Activated gamma-delta T cell (primary cell): ENCODE measurements at places on chromosomes 16 and 17.

DNA sequence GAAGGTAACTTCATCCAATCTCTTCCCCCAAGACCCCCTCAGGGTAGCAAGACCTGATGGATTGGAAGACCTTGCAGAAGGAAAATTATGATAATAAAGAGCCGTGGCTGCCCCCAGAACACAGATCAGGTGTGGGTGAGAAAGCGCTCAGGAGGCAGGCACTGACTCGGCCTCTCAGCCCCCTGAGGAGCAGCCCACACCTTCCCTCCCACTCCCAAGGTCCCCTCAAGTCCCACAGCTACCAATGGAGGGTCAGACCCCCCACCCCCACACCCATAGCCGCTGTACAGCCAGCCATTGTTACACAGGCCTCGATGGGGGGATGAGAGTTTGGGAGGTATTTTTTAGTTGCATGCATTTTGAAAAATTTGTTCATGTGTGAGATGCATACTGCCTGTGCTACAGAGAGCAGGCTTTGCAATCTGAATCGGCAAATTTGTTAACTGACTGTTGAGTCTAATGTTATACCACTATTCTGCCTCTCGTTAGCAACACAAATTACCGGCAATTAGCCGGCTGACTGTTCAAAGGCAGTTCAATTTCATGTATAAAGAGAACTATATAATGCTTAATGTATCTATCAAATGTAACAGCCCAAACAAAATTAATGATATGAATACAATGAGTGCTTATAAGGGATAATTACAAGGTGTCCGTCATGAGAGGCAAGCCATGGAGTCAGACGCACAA lies 211.7 kb downstream of the C16orf78 start:
- DNase-seq, result no peak

DNA sequence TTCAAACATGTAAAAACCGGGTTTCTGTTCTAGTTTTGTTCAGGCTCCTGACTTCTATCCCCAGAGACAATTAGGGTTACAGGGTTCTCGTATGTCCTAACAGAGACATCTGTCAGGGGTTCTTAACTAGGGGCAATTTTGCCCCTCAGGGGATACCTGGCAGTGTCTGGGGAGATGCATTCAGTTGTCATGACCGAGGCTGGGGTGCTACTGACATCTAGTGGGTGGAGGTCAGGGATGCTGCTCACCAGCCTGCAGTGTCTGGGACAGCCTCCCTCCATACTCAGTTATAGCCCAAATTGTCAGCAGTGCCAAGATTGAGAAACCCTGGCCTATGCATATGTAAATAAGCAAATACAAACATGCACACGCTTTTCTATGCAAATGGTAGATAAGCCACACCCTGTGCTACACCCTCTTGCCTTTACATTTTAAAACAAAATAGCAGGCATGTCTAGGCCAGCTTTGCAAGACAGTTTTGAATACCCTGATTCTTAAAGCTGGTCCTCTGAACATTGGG lies 37.4 kb downstream of the CLEC16A start:
- no peak for DNase-seq

GRCh38 chr16:86585821-86586611 lies 7.7 kb downstream of the FOXL1 start:
- DNase-seq, result no peak

DNA sequence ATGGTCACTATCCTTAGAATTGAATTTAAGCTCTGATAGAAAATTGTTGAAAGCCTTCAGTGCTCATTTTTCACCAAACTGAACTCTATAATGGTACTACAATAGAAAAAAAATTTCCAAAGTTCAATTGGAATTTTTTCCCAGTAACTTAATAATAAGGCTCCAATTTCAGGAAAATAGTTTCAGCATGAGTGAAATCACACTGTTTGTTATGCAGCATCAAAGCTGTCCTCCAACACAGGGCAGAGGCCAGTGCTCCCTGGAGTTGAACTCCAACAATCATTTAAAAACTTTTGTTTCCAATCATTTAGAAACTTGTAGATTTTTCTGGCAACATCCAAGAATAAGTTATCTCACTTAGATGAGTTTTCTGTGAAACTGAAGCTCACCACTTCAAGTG lies 103.1 kb upstream of the HSBP1 start:
- no peak for DNase-seq

DNA sequence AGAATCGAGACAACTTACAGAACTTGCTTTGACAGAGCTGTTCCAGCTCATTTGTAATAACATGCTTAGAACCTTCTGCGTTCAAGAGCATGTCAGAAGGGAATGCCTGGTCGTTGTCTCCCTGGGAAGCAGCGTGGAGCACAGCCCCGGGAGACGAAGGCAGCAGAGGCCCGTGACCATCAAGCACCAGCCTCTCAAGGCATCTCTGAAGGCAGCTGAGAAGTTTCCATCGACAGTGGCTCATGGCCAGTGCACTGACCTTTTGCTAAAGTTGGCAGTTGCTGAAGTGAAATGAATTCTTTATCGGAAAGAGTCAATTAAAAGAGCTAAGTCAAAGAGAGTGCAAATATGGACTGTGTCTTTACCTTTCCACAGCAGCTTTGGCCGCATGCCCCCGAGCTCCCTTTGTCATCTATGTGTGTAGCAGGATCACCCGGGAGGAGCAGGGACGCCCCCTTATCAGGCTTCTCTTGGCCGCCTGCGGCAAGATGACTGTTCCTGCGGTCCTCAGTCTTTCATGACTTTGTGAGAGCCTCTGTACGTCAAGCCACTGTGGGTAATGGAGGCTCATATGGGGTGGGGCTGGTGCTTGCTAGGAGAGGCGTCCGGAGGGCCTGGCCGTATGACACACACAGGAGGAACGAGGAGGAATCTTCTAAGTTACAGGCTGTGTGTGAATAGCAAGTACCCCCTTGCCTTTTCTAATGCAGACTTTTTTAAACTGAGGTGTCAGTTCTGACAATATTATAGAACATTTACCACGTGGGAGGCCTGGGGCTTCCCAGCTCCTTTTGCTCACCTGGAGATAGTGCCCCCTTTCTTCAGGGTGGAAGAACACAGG lies 54.2 kb downstream of the LDHD start:
- DNase-seq, result no peak

DNA sequence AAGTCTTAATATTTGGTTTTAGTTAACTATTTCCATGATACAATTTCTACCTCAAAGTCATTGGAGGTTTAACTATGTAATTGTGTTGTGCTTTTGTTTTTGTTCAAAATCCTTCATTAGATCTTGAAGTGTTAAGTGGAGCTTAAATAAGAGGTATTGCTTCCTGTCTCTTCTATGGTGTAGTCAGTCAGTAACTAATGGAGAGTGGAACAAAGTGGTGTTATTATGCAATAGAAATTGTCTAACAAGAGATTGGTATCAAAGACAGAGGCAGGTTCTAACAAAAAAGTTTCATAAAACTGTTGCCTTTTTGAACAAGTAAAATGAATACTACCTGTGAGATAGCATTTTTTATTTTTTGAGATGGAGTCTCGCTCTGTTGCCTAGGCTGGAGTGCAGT lies 45.2 kb downstream of the GRB7 start:
- DNase-seq, result no peak

- DNase-seq, result no peak
Measured at GRCh38 chr17:29243792-29244191, 2.9 kb upstream of the CRYBA1 start.

DNA sequence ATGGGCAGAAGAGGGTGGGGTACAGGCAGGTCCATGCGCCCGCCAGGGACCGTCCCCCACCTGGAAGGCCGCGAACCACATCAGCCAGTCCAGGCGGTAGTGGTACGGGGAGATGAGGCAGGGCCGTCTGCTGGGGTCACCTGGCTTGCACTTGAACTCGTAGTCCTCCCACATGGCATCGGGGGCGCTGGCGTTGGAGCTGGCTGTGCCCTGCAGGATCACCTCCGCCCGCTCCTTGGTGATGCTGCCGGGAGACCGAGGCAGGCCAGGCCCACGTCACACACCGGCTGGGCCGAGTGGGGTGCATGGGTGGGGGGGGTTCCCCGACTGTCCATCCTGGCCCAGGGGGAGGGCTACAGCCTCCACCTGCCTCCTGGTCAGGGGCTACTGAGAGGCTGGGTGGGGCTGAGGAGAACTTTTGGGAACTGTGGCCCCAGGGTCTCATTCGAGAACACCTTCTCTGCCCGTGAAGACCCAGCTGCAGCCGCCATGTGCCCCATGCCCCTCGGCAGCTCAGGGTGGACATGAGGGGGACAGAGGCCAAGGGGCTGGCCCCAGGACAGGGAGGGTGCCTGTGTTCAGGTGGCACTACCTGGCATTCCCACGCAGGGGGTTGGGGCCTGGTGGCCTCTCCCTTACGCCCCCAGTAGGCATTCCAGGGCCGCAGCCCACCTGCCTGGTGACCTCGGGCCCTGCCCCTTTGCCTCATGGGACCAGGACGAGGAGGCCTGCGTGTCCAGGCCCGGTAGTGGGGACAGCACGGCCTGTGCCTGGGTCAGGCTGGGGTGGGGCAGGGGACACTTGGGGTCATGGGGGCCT lies 69.5 kb upstream of the GNG13 start:
- DNase-seq, result no peak

- no peak for DNase-seq
Measured at GRCh38 chr17:65389949-65390348, 171.5 kb downstream of the AXIN2 start.

DNA sequence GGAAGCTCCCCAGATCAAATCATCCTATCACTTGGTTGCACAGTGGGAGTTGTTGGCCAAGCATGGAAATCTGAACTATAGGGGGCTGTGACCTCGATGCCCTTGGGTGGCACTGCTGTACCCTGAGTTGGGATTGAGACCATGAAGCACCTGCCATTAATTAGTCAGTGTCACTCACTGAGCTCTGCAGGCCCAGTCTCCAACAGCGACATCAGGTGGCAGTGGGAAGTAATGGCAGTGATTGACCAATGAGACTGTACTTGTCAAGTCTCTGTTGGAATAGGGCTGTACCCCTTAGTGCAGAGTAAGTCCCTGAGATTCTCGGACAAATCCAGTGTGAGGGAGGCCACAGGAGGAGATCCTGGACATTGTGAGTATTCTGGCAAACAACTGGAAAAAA lies 118.0 kb upstream of the RPL38 start:
- DNase-seq, result no peak

- no peak for DNase-seq
Measured at GRCh38 chr17:55068862-55069811, 100.6 kb downstream of the STXBP4 start.

DNA sequence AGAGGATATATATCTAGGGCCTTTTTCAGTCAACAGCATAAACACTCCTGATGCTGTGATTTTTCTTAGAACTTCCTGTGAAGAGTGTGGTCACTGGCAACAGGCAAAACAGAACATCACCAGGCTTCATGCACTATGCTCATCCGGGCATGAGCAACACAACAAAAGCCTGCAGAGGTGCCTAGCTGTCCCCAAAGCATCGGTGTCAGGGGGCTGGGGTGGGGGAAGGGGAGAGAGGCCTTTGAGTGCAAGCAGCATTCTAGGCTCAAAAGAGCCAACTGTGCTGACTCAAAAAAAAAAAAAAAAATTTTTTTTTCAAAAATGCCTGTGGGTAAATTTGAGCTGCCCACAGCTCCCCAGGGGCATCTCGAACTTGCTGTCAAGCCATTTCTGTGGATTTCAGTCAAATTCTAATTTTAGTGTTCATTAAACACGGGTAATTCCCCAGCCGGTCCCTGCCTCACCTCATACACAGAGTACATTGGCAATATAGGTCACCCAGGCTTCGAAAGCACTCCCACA lies 194.6 kb upstream of the DYNLRB2 start:
- no peak for DNase-seq

GRCh38 chr16:50835358-50836060 lies 93.6 kb downstream of the CYLD start:
- no peak for DNase-seq

DNA sequence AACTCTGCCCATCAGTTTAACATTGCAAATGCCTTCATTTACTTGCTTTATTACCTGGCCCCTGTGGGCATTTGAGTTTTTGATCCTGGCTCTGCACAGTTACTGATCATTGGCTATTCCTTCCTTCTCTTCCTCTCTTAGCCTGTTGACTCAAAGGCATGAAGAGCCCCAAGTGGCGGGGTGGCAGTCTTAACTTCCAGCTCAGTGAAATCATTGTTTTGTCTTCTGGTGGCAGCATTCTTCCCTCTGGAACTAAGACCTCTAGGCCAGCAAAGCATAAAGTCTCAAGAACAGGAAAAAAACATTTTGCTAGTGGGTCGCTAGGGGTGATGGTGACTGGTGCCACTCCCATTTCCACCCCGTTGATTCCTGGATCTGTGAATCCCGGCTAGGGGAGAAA lies 52.3 kb upstream of the MRTFB start:
- DNase-seq, result no peak

DNA sequence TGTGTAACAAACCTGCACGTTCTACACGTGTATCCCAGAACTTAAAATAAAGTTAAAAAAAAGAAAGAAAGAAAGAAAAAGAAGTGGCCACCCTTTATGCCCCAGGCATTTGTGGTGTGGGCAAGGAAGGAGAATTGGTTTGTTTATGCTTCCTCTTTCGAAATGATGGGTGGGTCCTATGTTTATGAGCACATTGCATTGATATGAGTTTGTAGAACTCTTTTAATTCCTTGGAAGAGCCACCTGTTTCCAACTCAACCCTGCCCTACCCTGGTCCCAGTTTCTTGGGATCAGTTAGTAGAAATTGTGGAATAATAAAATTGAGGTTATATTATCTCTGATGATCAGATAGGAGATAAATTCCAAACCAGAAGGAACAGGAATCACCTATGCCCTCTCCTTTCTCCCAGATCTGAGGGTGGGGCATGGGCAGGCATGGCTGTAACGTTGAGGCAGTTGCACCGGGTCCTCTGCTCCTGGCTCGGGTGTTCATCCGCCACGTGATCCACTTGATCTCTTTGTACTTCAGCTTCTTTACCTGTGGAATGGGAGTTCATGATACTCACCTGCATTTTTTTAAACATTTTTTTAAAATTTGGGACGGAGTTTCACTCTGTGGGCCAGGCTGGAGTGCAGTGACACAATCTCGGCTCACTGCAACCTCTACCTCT lies 15.9 kb downstream of the CHAD start:
- no peak for DNase-seq

GRCh38 chr17:69497161-69497560 lies 82.7 kb downstream of the MAP2K6 start:
- DNase-seq, result no peak
